ENCODE measurements at places on chromosomes 7 and 10.

- DNase-seq: no peak
Measured at GRCh38 chr10:128855618-128856428, 611.2 kb upstream of the MGMT start.

DNA sequence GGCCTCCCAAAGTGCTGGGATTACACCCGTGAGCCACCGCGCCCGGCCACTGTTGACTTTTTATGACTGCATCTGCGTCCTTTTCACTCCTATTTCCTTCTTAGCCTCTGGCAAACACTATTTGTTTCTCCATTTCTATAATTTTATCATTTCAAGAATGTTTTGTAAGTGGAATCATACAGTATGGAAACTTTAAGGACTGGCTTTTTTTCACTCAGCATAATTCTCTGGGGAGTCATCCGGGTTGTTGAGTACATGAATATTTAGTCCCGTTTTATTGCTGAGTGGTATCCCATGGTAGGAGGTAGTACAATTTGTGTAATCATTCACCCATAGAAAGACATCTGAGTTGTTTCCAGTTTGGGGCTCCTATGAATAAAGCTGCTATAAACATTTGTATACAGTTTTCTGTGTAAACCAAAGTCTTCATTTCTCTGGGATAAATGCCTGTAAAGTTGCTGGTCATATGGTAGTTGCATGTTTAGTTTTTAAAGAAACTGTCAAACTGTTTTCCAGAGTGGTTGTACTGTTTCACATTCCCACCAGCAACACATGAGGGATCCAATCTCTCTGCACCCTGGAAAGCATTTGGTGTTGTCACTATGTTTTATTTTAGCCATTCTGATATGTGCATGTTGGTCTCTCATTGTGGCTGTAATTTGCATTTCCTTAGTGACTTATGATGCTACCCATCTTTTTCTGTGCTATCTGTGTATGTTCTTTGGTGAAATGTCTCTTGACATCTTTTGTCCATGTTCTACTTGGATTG is 139.6 kb upstream of the EEPD1 start:
- DNase-seq: no peak

- no peak for DNase-seq
Measured at GRCh38 chr10:75404815-75405597, 3.4 kb upstream of the ZNF503 start.

DNA sequence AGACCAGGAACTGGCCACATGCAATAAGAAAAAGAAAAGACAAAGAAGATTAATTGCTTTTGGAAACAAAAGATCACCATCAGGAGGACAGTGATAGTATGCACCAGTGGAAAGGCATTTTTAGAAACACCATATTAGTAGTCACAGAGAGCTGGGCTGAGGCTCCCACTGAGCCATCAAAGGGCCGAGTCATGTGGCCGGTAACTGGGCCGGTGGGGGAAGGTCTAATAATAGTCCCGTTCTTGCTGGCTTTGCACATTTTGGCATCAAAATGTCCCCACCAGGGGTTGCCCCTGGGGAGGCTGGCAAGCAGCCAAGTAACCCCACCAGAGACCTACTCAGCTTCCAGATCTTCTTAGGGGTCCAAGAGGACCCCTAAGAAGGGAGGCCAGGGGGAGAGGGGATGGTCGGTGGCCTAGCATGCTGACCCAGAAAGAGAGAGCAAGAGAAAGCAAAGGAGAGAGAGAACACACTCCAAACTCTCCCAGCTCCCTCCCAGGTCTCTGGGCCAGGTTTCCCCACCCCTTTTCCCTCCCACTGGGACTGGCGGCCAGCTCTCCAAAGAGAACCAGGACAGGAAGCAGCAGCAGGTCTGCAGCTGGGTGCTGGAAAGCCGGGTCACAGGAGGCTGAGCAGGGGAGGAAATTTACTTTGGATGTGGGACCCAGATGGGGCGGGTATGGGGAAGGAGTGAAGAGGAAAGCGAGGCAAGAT is 70.2 kb upstream of the FGFR2 start:
- no peak for DNase-seq

DNA sequence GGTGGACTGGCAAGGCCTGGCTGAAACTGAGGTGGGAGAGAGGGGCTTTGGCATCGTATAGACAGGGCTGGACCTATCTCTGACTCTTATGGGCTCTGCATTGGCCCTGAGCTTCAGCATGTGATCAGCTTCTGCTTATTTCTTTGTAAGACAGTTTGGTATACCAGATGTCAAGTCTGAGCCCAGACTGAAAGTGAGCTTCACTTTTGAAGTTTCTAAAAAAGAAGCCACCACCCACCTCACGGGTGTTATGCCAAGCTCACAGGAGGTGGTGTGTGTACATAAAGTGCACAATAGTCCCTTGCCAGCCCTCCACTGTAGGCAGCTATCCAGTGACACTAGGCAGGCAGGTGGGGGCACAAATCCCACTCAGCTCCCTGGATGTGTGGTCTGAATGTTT is 68.7 kb upstream of the SEPHS1 start:
- no peak for DNase-seq

DNA sequence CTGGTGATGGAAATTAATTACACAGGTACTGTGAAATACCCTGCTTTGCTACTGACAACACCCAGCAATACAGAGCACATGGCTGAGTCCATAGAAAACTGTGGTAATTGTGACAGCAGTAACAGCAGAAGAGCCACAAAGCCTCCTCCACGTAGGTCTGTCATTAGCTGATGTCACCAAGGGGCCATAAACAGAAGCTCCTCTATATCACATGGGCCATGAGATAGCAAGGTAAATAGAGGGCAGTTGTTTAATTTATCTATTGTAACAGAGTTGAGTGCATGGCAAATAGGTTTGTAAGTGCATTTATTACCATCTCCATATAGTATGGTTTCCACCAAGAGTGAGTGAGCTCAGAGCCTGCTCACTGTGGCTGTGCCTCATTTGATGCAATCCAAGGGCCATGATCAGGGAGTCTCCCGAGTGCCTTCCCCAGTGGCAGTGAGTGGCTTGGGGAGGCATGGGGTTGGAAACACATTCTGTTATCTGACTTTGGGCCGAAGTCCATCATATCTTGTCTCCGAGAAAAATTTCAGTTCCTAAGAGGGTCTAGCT is 281.2 kb downstream of the SKAP2 start:
- no peak for DNase-seq

- peak; percentile 86 for DNase-seq
Measured at GRCh38 chr10:26969145-26969926, 108.6 kb upstream of the ABI1 start.

DNA sequence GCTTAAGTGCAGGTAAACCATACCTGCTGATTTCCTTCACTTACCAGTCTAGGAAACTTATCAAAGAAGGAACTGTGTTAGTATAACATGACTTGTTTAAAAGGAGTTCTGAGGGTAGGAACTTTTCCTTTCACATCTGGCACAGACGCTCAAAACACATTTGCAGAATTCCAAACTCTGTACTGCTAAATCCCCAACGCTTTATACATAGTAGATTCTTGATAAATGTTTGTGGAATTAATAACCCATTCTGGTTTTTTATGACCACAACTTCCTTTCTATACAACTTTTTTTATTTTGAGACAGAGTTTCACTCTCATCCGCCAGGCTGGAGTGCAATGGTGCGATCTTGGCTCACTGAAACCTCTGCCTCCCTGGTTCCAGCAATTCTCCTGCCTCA is 7.7 kb upstream of the TRUB1 start:
- DNase-seq: no peak

GRCh38 chr7:30206491-30206890 is 71.7 kb downstream of the MTURN start:
- DNase-seq: no peak

DNA sequence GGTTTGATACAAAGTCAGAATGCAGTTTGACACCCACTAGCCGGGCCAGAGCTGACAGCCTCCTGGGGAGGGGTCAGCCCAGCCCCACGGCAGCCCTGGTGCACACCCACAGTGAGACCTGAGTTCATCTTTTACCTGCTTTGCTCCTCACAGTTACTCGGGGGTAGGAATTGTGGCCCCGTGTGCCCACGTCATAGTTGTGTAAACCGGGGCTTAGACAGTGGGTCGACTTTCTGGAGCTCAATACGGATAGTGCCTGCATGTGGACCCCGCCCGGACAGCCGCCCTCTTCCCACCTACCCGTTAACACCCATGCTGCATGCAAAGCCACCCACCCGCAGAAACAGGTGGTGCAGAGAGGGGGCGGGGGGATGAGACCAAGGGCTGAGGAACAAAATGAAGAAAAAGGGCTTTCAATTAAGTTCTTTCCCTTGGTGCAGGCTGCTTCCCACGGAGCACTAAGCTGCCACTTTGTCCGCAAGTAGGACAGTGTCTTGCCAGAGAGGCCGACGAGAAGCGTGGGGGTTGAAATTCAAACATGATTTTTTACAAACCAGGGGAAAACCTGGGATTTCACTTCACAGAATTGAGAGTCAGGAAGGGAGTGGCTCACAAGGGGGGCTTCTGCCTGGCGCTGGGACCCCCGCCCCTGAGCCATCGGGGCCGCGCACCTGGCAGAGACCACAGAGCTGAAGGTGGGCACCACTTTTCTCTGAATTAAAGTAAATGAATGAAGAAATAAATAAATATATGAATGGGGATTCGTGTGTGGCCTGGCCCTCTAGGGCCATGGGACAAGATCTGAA is 24.6 kb upstream of the FOXL3 start:
- no peak for DNase-seq

DNA sequence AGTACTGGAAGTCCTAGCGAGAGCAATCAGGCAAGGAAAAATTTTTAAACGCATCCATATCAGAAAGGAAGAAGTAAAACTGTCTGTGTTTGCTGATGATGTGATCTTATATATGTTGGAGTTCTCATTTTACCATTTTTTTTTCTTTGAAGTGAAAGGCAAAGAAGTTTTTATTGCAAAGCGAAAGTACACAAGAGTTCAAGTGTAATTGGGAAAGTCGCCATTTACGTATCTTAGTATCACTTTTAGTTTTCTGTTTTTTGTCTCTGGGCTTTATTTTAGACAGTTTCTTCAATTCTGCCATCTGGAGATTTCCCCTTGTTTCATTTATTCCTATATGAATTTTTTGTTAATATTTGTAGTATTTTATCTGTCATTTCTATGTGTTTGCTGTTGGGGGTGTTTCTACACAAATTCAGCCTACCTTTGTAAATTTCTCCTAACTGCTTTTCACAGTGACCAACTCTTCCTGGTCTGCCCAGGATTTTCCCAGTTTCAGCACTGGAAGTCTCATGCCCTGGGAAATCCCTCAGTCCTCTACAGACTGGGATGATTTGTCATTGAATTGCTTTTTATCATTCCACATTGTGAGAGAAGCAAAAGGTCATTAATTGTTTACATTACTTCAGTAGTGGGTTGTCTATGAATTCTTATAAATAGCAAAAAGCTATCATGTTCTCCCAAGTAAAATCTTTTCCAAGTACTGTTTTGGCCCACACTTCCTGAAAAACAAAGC is 23.2 kb downstream of the BET1 start:
- DNase-seq: no peak

- no peak for DNase-seq
Measured at GRCh38 chr7:66537876-66538275, 90.8 kb upstream of the KCTD7 start.

GRCh38 chr7:50463035-50463434 is 12.9 kb upstream of the FIGNL1 start:
- DNase-seq: no peak

DNA sequence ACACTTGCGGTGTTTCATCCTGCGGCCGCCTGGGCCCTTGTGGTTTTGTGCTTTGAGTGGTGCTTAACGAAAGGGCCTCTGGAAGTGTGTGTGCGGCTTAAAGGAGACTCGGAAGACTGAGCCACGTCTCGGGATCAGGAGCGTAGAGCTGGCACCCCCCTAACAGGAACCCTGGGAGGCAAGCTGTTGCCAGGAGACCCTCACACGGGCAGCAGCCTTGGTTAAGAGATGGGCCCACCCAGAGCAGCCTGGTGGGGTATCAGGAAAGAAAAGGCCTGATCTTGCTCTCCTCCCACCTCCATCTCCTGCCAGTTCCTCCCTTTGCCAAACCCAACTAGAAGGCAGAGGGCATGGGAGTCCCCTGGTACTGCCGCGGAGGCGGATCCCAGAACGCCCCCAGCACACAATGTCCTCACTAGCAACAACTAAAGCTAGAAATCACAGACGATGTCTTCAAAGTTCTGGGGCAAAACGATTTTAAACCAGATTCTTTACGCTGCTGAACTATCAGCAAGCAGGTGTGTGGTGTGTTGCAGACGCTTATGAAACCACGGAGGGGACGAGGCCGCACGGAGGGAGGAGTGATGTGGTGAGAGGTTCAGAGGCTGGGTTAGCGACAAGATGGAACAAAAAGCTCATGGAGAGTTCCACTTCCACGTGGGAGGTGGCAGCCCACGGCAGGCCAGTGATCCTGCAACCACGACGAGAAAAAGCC is 67.0 kb upstream of the INPP5A start:
- no peak for DNase-seq

DNA sequence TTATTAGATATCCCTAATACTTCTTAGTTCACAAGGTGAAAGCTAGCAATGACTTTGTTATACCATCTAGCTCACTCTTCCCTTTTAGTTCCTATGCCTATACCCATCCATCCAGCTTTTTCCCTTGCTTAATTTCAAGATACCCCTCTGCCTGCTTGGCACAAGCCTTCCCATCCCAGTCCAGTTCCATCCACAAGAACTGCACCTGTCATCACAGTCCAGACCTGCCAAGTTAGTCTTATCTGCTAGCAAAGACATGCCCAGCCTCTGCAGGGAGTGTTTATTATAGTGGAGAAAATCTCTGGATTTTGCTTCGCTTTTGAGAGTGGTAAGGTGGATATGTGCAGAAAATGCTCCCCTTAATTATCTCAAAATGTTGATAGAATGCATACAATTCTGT is 158.2 kb downstream of the ST7 start:
- no peak for DNase-seq

GRCh38 chr7:118060692-118061091 is 123.3 kb upstream of the LSM8 start:
- DNase-seq: no peak

- no peak for DNase-seq
Measured at GRCh38 chr10:127040756-127041155, 135.5 kb downstream of the DOCK1 start.

GRCh38 chr7:50808282-50808888 is 25.7 kb upstream of the GRB10 start:
- DNase-seq: no peak

GRCh38 chr10:44424298-44424697 is 39.4 kb upstream of the CXCL12 start:
- DNase-seq: no peak

DNA sequence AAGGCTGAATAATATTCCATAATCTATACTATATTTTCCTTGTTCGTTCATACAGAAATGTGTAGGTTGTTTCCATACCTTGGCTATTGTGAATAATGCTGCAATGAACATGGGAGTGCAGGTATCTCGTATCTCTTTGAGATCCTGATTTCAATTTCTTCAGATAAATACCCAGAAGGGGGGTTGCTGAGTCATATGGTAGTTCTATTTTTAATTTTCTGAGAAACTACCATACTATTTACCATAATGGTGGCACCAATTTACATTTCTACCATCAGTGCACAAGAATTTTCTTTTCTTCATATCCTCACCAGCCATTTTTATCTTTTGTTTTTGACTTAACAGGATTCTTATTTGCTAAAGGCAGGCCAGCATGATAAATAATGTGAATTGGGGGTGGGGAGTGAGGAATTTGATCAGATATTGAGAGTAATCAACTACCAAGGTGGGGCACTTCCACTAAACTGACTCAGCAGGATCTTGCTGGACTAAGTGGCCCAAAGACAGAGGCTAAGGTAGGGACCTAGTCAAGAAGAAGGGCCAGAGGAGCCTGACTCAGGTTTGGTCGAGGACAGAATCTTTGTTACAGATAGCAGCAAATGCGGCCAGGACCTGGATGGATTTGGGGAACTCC is 21.5 kb upstream of the CCSER2 start:
- peak; percentile 68 for DNase-seq

GRCh38 chr10:6002809-6003510 is 25.6 kb upstream of the IL15RA start:
- DNase-seq: peak; percentile 88

- DNase-seq: no peak
Measured at GRCh38 chr7:35007768-35008167, 29.5 kb downstream of the DPY19L1 start.

Data from activated CD4-positive, alpha-beta T cell treated with anti-CD3 and anti-CD28 coated beads, Interleukin-2, Interleukin-4, amounts not matched to agents 100 ng/mL and 50 ng/mL, durations not matched to agents 16 hours and 8 hours (primary cell).